Muscle of arm (tissue), 14 donors: ENCODE measurements at places on chromosomes 7 and 10. TPM values are rescaled to one million over a fixed set of nuclear protein-coding genes. Genes with fewer than 3 reads are reported as not detected.
A peak's percentile ranks its signal among the peaks of the same experiment; 100 is the strongest.

- no peak for DNase-seq
Measured at GRCh38 chr10:33653584-33654367, 319.3 kb upstream of the NRP1 start.

The HMX2 gene
- not detected for polyA plus RNA-seq

The PRPS1L1 gene
- polyA plus RNA-seq = not detected

The CCDC201 gene
- polyA plus RNA-seq = not detected

DNA sequence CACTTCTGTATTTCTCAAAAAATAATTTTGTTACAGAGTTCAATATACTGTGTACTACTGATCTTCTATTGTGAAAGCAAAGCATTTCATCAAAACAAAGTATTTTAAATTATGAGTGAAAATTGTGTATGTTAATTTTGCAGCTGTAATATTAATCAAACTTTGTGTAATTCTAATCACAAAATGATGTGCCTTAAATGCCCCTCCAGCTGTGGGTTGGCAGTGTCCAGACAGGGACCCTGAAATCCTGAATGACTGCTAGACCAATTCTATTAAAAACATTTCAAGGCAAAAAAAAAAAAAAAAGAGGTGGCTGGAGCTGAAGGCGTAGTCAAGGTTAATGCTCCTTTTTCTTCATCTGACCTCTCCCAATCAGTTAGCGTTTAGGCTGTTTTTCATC lies 36.2 kb downstream of the SCD start:
- no peak for DNase-seq

The ZNF467 gene
- polyA plus RNA-seq = 5.6 TPM

GRCh38 chr7:157139111-157139809 lies 534 bp downstream of the UBE3C start:
- DNase-seq = peak; percentile 30

DNA sequence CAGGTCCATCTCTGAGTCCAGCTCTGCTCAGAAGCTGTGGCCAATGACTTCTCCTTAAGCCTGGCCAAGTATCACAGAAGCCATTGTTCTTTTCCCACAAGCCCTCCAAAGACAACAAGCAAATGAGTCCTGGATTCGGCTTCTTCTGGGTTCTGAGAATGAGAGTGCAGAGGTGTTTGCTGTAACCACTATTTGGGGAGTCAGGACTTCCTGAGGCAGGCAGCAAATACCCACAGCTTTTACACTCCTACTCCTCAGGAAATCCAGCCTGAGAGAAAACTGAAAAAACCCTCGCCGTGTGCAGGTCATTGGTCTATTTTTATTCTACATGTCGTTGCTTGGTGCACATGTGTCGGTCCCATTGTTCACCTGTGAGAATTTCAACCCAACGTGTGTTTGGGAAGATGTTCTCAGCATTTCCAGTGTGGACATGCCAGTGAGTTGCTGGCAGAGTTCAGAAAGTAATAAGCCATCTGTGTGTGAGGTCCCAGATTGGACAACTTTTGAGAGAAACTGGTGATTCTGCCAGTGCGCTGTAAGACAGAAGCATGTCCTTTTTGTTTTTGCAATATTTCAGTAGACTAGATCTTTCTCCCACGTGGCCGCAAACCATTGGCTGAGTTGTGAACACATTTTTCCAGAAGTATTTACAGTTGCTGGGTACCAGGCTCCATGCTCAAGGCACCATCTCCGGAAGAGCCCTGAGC lies 121.6 kb upstream of the LYZL2 start:
- no peak for DNase-seq

The WEE2 gene
- 0.33 TPM for polyA plus RNA-seq

- DNase-seq = no peak
Measured at GRCh38 chr7:139620676-139621344, 97.3 kb downstream of the CLEC2L start.

DNA sequence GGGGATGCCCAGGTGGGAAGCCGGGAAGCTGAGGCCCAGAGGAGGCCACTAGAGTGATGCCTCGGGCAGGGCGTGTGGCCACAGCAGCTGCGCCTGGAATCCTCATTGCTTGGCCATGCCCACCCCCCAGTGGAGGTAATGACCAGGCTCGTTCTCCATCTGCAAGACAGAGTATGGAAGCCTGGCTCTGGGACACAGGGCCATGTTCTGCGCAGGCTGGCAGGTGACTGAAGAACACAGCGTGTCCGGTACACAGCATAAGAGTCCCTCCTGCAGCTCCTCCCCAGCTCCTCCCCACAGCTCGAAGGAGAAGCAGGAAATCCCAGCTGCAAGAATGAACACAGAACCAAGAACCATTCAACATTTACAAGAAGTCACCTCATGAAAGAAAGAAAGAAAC lies 64.8 kb downstream of the SMURF1 start:
- DNase-seq = no peak

GRCh38 chr10:98632456-98633150 lies 185.9 kb upstream of the HPS1 start:
- DNase-seq = no peak

GRCh38 chr10:369221-369683 lies 234.0 kb downstream of the ZMYND11 start:
- DNase-seq = no peak

DNA sequence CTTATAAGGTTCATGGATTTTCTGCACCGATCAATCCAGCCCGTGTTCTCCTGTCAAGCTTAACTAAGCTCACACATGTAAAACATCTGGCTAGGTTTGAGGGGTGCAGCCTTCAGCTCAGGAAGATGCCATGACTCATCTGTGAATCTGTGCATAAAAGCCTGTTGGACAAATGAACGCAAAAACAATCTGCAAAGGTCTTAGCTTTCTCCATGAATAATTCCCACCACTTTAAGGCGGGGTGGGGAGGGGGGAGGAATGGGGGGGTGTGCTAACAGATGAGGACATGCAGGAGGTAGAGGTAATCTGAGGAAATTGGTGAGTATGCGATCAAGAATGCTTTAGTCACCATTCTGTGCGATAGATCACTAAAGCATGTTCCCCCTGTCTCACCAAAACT lies 4.8 kb downstream of the DOCK4 start:
- DNase-seq = no peak

The PNLIPRP2 gene
- 0.13 TPM for polyA plus RNA-seq

DNA sequence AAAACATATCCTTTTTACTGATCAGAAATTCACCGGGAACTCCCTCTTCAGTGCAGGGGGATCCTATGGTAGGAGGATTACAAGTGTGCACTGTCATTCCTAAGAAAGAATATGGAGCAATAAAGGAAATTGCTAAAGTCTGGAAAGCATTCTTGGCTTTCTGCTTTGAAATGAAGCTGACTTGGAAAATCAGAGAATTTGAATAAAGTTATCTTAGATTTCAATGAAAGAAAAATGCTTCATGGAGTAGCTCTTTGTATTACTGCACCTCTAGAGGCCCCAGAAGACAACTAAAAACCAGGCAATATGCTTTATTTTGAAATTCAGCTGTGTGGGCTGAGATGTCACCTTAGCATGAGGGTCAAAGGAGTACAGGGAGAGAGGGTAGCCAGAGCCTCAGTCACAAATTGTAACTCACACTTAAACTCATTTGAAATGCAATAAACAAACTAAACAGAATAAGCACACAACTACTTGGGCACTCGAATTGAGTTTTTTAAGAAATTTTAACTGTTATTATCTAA lies 102.5 kb downstream of the IMMP2L start:
- no peak for DNase-seq

- no peak for DNase-seq
Measured at GRCh38 chr7:100384628-100385294, 11.5 kb downstream of the PILRA start.

- no peak for DNase-seq
Measured at GRCh38 chr10:83301732-83302131, 837.6 kb upstream of the GHITM start.
